ENCODE measurements at places on chromosomes 11 and 22. TPM values are rescaled to one million over a fixed set of nuclear protein-coding genes. Genes with fewer than 3 reads are reported as not detected.

Gene UEVLD
- total RNA-seq = 19.5 TPM

Gene PLAAT2
- total RNA-seq = 0.68 TPM

Gene DEFB131B
- not detected for total RNA-seq

Gene CD6
- 0.10 TPM for total RNA-seq

Gene LMNTD2
- 2.9 TPM for total RNA-seq

Gene PGA5
- total RNA-seq = not detected

Gene MCHR1
- not detected for total RNA-seq

Gene ANKK1
- total RNA-seq = 0.10 TPM

Gene MS4A15
- not detected for total RNA-seq

Gene KCNJ5
- 0.05 TPM for total RNA-seq

Gene LINC01488
- total RNA-seq = not detected

Gene WNT11
- 1.9 TPM for total RNA-seq
